ENCODE measurements at places on chromosomes 13 and 19.

GRCh38 chr13:97781891-97782305, 171.6 kb upstream of the IPO5 start:
- DNase-seq, result no peak

- DNase-seq, result no peak
These were observed 110.6 kb downstream of the PCDH9 start for GRCh38 chr13:67119481-67119894.

DNA sequence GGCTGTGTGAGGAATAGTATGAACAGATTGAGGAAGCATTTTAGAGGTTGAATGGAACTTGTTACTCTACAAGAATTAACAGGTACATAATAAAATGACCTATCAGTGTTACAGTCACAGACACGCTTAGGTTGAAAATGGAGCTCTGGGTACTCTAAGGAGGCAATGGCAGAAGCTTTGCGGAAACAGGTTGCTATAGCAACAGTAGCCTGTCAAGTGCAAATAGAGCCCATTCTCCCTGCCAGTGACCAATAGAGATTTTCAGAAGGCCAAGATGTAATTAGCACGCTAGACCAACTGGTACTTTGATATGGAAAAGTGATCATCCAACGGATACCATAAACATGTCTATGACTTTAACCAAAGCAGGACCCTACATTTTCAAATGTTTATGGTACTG, 148.5 kb upstream of the FREM2 start:
- DNase-seq, result no peak

DNA sequence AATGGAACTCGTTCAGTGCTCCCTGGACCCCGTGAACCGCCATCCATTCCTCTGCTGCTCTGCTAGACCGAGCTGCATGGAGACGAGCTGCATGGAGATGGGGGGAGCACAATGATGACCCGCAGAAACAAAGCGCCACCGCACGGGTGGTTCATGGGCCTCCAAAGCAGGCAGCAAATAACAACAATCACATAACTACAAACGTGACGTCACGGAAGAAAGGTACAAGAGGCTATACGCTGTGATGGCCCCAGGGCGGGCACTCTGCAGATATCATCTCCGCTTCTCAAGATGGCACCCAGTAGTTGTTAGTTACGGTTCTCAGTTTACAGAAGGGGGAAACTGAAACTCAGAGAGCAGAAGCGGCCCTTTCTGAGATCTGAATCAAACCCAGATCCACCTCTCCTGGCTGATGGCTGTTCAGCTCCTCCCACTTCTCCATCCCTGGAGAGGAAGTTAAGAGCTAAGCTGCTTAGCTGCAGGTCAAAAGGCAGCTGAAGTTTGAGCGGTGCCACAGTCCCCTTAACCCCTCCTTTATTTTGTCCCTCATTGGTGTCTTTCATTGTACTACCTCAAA, 1.7 kb downstream of the ATP13A1 start:
- no peak for DNase-seq

GRCh38 chr19:31289976-31290375, 59.3 kb downstream of the TSHZ3 start:
- no peak for DNase-seq

DNA sequence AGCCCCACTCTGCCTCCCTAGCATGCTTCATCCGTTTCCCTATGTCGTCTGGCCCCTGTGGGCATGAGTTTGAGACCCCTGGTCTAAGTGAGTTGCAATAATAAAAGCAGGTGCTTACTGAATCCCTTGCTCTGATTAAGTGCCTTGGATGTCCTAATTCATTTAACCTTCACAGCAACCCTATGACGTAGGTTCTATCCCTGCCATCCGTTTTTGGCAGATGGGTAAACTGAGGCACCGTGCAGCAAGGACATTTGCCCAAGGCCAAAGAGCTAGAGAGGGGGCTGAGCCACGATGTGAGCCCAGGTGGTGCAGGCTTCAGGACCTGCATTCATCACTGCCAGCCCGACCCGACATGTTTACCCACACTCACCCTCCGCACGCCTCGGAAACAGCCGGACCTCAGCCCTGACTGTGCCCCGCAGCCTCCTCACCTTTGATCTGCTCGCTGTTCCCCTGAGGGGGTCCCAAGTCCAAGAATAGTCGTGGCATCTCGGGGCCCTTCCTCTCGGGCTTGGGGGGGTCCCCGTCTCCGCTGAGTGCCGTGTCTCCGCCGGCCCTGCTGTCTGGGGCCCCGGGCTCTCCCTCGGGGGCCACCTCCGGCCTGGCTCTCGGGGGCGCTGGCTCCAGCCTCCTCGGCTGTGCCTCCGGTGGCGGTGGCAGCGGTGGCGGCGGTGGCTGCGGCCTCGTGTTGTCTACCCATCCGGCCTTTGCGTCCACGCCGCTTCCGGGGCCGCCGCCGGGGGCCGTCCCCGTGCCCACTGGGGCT, 14.5 kb downstream of the LMTK3 start:
- DNase-seq, result no peak

DNA sequence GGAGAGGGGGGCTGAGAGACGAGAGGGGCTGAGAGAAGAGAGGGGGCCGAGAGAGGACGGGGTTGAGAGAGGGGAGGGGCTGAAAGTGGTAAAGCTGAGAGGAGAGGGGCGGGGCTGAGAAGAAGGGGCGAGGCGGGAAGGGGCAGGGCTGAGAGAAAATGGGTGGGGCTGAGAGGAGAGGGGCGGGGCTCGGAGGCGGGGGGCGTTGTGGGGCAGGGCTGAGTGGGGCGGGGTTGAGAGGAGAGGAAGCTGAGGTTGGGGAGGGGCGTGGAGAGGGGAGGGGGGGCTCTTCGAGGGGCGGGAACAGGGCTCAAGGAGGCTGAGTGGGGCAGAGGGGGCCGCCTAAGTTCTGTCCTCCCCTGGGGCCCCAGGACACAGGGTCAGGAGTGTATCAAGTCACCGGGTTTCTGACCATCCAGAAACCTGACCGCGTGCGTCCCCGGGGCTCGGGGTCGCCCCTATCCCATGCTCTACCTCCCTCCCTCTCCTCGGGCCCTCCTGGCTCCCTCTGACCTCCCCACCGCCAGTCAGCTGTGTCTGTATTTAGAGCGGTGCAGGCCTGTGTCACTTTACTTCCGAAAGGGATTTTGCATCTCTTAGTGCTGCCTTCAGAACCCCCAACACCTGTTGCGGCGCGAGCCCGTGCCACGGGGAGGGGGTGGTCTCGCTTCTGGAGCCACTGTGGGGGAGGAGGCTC, 38.6 kb upstream of the SEMA6B start:
- no peak for DNase-seq

DNA sequence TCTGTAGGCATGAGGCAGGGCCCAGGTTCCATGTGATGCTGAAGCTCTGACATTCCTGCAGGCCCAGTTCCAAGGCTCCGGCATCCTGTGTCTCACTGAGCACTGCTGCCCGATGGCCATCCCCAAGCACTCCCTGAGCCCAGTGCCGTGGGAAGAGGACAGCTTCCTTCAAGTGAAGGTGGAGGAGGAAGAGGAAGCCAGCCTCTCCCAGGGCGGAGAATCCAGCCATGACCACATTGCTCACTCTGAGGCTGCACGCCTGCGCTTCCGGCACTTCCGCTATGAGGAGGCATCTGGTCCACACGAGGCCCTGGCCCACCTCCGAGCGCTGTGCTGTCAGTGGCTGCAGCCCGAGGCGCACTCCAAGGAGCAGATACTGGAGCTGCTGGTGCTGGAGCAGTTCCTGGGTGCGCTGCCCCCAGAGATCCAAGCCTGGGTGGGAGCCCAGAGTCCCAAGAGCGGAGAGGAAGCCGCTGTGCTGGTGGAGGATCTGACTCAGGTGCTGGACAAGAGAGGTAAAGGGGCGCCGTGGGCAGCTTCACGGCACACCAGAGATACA, 8.0 kb downstream of the ZSCAN22 start:
- no peak for DNase-seq

- DNase-seq, result no peak
These were observed 27.9 kb downstream of the RCBTB2 start for GRCh38 chr13:48505012-48505411.

GRCh38 chr13:97325738-97326137, 103.6 kb downstream of the MBNL2 start:
- no peak for DNase-seq

DNA sequence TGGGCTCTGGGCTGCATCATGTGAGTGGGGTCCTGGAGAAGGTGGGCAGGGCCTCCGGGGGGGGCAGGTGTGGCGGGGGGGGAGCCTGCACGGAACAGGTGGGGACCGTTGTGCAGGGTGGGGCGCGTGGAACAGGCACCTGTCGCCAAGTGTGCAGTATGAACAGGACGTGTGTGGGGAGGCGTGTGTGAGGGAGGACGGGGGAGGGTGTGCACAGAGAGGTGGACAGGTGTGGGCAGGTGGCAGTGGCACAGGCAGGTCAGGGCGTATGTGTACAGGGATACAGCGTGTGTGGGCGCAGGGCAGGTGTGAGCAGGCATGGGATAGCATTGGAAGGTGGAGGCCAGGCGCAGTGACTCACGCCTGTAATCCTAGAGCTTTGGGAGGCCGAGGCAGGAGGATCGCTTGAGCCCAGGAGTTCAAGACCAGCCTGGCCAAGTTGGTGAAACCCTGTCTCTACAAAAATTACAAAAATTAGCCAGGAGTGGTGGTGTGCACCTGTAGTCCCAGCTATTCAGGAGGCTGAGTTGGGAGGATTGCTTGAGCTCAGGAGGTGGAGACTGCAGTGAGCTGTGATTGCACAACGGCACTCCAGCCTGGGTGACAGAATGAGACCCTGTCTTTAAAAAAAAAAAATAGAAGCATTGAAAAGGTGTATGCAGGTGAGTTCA, 3.2 kb downstream of the PLK5 start:
- no peak for DNase-seq

- no peak for DNase-seq
These were observed 451.7 kb downstream of the PCDH9 start for GRCh38 chr13:66778461-66778860.

- no peak for DNase-seq
These were observed 351.2 kb downstream of the DNAJC15 start for GRCh38 chr13:43374621-43375020.

DNA sequence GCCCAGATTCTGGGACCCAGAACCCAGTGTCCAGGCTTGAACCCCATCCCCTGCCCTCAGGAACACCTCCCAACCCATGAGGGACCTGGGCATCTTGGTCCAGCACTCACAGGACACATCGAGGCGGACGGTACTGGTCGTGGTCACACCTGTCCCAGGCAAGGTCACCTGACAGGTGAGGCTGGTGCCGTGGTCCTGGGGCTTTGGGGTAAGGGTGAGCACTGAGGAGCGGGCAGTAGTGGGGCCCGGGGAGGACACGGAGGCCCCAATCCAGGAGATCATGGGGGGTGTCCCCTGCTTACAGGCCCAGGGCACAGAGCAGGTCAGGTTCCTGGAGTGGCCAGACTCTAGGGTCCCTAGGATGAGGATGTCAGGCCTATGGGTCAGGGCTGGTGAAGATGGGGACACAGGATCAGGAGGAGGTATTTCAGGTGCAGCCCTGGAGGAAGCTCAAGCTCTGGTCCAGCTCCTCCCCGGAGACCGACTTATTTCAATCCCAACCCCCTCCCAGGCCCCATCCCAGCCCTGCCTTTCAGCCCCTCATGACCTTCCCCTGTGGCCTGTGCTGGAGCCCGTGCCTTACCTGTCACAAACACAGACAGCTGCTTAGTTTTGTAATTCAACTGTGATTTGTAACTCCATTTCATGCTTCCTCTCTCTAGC, 772 bp downstream of the SIGLEC8 start:
- DNase-seq, result no peak

- no peak for DNase-seq
These were observed 13.0 kb upstream of the KCNN1 start for GRCh38 chr19:17953869-17954268.

- DNase-seq, result no peak
These were observed 99.6 kb downstream of the LIG4 start for GRCh38 chr13:108115738-108116137.

All from esophagus squamous epithelium (tissue), 5 donors.